Hematopoietic multipotent progenitor cell treated with erythropoietin and hydrocortisone succinate and interleukin-3 and kit ligand, for 15 days (in vitro differentiated cells): ENCODE measurements at places on chromosomes 5 and 9.
A peak's percentile ranks its signal among the peaks of the same experiment; 100 is the strongest.

- no peak for DNase-seq
Measured at GRCh38 chr9:82565188-82565969, 497.6 kb downstream of the RASEF start.

DNA sequence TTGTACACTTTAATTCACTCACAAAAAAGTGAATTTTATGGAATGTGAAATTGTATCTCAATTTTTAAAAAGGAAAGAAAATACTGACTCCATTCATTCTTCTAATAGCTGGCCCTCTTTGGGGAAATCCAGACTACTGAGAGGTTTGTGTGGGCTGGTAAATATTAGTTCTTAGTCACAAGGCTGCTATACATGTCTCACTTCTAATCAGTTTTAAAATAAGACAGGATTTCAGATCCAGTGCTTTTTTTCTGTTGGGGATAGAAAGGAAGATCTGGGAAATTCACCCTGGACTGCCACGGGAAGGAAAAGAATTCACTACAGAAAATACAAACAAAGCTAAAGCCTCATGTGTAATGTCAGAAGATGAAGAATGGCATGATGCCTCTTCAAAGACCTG is 32.7 kb upstream of the ADAMTSL1 start:
- DNase-seq, result no peak

DNA sequence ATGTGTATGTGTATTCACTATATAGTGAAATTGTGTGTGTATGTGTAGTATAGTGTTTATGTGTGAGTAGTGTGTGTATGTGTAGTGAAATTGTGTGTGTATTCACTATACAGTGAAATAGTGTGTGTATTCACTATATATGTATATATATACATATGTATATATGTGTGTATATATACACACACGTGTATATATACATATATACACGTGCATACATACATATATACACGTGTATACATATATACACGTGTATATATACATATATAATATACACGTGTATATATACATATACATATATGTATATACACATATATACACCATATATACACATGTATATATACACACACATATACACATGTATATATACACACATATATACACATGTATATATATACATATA is 403.6 kb upstream of the TUSC1 start:
- DNase-seq, result no peak

DNA sequence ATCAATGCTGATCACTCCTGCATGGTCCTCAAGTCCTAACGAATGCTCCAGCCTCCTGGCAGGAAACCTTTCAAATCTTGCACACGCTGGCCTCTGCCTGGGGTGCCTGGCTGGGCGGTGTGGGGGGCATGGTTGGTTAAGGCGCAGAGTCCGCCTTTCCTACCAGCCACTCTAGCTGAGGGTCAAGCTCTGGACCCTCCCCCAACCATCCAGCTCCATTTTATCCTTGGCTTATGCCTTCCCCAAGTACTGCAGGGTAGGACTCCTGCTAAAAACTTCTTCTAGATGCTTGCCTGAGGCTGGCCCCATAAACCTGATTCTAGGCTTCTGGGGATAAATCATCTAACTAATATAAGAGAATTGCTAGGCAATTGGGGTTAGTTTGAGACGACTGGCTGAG is 808 bp upstream of the MVB12B start:
- no peak for DNase-seq

- DNase-seq, result no peak
Measured at GRCh38 chr5:119397518-119398380, 41.9 kb downstream of the TNFAIP8 start.

GRCh38 chr9:6987381-6987780 is 229.6 kb downstream of the KDM4C start:
- DNase-seq, result no peak

DNA sequence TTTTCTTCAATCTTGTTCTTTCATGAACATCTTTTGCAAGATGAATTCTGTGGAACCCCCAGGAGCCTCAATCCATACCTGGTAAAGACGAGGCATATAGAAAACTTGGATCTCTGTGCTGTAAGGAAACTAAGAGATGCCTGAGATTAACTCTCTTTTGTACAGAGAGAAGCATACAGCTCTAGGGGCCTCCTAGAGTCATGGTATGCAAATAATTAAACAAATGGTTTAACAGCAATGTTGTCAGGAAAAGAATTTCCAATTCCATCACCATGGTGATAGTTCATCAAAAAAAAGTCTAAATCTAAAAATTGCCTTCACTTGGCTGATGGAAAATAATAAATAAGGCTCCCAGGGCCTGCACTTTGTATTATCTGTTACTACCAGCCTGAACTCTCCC is 275.4 kb downstream of the SLIT3 start:
- DNase-seq, result no peak

DNA sequence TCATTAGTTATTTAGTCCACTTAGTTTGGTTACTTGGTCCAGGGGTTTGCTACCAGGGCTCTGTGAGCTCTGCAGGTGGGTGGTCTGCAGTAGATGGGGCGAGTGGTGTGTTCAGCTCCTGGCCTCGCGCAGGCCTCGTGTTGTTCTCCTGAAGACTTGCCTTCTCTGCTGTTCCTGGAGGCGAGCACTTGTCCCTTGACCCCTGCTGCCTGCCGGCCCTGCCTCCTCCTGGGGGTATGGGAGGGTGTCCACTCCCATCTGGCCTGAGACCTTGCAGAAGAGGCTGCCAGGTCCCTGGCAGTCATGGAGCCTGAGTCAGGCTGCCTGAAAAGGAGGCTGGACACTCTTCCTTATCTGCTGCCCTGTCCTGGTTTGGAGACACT is 137.0 kb downstream of the CACNA1B start:
- no peak for DNase-seq

DNA sequence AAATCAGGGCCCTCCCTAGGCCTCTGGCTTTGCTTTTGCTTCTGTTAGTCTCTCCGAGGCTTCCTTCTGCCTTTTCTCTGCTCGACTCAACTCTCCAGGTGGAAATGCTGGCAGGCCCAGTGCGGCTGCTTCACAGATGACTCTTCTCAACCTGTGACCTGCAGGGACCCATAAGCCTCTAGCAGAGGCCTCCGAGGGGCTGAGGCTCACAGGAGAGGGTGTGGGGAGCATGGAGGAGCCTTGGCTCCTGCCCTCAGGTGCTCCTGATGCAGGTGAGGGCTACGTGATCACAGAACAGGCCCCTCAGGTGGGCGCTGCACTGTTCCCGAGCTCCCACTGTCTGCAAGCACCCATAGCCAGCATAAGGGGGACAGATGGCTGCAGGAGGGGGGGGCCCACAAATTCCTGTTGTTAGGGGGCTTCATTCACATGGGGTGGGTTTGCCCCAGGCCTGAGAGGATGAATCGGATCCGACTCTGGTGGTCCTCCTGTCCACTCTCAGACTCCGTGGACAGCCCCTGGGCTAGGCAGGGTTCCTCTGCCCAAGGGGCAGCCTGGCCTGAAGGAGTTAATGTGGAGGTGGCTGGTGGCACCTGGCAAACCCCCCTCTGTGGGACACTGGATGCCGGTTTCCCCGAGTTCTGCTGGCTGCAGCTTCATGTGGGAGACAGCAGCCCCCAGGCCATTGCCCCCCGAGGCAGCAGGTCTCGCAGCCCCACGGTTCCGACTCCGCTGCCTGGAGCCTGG is 10.9 kb upstream of the FCN2 start:
- no peak for DNase-seq

DNA sequence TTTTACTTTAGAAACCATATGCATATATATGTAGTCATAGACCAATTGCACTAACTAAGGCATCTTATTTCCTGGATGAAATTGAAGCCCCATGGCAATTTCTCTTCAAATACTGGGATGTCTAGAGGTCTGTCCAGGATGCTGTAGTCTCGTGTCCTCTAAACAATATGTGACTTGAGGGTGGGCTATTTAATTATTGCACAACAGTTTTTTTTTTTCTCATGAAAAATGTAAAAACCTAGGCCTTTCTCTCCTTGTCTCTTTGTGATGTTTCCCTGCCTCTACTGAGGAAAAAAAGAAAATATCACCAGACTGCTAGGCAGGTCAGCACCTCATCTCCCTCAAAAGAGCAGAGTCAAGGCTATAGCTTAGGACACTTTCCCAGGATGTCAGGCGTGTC is 34.6 kb downstream of the ZCCHC9 start:
- no peak for DNase-seq

DNA sequence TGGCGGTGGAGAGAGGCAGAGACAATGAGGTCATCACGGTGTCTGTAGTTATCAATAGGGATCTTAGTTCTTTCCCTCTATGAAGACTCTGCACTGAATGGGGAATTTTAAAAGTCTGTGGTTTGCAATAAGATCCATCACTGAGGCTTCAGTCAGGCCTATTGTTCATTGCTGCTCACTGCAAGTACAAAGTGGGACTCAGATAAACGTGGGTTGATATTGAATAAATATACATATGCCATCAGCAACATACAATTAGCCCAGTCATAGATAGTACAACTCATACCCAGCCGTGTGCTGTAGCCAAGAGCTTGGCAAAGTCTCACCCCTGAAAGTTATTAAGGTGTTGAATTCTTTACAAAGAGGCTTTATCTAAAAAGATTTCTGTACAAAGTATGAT is 88.4 kb downstream of the ENC1 start:
- DNase-seq, result no peak

GRCh38 chr5:109877670-109878045 is 187.9 kb downstream of the MAN2A1 start:
- no peak for DNase-seq

DNA sequence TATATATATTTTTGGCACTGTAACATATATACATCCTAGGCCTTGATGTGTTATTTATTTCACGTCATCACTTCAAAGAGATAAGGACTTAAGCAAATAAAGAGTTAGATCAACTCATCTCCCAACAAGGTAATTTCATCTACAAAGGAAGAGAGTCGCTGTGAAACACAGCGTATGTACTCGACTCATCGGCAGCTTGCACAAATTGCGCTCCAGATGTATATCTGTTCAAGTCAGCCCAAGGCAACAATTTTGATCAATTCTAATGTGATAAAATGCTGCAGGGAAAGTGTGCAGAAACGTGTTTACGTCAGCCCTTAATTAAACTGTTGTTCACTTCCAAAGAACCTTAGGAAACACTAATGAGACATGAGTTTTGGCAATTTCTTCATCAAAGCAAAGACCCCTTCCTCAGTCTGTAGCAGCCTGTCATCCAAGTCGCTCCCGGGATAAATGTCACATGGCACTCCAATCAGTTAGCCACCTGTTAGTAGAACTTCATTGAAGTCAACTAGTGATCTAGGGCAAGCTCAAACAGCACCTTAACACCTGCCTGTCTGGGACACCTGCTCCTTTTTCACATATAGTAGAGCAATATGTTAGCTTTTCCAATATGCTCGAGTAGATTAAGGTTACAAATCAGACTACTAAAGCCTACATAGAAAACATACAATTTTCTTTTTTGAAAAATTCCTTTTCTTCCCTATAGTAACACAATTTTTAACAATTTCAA is 182.4 kb downstream of the NFIB start:
- DNase-seq, result no peak

DNA sequence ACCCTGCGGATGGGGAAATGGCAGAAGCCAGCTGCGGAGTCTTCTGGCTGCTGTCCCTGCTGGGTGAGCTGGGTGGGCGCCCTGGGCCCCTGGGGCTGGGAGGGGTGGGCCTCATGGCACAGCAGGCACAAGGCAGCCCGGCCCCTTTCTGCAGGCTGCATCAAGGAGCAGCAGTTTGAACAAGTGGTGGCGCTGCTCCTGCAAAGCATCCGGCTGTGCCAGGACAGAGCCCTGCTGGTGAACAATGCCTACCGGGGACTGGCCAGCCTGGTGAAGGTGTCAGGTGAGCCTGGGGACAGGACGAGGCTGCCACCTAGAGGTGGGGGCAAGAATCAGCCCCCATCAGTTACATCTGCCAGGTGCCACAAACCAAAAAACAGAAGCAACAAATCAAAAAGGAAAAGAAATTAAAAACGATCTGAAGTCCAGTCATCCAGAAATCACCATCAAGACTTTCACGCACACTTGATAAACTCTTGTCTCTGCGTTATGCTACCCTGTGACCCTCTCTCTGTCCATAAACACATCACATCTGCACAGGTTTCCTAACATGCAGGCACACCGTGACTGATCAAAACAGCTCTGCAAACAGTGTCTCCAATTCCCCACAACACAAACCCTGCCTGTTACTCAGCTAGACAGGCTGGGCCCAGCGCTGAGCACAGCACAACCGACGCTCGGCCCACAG is 13.9 kb downstream of the REXO4 start:
- DNase-seq, result peak; percentile 62

DNA sequence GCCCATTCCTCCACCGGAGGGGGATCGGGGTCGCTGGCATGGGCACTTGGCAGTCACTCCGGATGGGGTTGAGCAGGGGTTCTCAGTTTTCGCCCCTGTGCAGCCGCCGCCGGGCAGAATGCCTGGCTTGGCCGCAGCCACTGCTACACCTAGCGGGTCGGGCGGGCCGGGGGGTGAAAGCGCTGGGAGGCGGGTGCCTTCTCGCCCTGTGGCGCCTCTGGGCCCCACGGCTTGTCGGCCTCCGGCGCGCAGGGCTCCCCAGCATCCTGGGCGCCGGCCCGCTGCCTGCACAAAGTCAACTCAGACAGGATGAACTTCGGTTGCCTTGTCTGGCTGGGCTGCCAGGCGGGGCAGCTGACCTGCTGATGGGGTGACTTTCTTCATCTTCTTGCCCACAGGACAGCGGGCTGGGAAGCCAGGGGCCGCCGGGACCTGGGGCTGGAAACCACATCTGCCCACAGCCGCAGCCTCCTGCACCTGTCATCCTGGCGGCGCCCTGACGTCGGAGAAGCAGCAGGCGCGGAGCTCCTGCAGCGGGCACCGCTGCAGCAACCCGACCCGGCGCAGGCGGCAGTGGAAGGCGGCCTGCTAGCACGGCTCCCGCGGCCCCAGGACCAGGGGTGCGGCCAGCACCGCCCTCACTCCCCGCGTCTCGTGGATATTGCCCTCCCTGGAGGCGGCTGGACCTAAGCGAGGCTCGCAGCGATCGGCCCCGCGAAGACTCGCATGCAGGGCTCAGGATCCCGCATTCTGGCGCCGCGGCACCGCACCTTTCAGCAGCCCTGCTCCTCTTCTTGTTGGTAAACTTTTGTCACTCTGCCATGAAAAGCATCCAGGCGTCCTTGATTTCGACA is 1.3 kb upstream of the ANKRD18A start:
- DNase-seq, result no peak

DNA sequence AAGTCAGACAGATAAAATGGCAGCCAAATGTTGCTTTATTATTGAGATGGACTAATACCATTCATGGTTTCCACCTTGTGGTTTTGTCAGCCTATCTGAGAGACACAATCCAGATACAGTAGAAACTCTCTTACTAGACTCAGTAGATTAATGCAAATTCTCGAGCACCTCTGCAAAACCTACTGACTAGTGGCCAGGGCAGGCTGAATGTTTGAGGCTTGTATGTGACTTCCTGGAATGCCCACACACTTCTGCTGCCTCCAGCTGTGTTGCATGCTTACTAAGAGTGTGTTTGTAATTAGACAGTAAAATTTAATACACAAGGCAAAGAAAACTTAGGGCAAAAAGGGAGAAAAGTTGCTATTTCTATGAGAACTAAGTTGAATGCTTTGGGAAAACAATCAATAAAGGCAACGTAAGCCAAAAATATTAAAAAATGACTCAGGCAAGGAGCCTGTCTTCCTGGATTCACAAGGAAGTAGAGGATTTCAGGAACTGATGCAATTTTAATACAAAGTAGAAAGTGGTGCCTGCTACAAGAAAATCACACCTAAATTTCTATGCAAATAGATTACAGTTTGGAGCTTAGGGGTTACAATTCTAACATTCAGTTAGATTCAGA is 30.2 kb upstream of the CCNG1 start:
- no peak for DNase-seq
